GM04503 (cell line): ENCODE measurements at places on chromosomes 7 and 10.

GRCh38 chr10:74322141-74322540, 171.1 kb downstream of the ADK start:
- DNase-seq: no peak

GRCh38 chr7:6559896-6560295, 8.6 kb upstream of the GRID2IP start:
- no peak for DNase-seq

- DNase-seq: no peak
Observed at GRCh38 chr7:27113991-27114769, 11.7 kb upstream of the HOXA2 start.

DNA sequence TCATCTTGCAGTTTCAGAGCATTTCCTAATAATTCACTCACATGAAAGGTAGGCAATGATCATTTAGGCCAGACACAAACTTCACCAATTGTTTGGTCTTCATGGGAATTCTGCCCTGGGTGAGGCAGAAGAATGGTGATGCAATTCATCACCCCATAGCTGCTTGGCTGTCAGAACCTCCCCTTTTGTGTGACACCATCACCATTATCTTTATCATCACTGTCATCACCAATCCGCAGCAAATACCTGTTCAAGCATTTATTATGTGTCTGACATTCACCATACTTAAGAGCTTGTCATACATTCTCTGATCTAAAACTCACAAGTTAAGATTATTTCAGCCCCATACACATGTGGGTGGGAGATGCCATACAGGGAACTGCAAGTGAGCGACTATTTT, 799.5 kb upstream of the LRRN3 start:
- no peak for DNase-seq

- DNase-seq: no peak
Observed at GRCh38 chr10:9858816-9859215, 1158.9 kb upstream of the CELF2 start.

DNA sequence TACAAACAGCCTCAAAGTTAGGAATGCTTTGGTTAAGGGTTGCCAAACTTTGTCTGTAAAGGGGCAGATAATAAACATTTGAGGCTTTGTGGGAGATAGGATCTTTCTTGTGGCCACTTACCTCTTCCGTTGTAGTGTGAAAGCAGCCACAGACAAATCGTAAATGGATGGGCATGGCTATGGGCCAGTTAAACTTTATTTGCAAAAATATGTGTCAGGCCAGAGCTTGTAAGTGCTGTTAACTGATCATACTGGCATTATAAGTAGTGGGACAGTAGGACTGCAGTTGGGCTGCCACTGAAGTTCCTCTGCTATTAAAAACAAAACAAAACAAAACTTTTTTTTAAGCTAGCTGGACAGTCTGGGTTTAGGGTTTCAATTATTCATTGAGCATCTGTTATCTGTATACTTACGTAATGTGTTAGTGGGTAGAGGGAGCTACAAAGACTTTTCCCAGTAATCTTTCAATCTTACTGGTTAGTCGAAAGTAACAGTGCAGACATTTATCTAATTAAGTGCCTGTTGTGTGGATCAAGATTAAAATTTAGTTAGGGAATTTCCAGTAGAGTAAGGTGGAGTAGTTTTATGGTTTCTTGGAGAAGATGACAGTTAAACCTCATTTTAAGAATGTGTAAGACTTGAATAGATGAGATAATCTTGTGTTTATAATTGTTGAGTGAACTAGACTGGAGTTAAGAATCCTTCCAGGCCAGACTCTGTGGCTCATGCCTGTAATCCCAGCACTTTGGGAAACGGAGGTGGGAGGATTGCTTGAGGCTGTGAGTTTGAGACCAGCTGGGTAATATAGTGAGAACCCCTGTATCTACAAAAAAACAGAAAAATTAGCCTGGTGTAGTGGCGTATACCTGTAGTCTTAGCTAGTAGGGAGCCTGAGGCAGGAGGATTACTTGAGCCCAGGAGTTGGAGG, 100.1 kb downstream of the BTRC start:
- no peak for DNase-seq
